WTC11 (cell line): ENCODE measurements at places on chromosomes 3 and 15.

GRCh38 chr3:192719964-192720363, 7.4 kb downstream of the FGF12 start:
- no peak for DNase-seq

DNA sequence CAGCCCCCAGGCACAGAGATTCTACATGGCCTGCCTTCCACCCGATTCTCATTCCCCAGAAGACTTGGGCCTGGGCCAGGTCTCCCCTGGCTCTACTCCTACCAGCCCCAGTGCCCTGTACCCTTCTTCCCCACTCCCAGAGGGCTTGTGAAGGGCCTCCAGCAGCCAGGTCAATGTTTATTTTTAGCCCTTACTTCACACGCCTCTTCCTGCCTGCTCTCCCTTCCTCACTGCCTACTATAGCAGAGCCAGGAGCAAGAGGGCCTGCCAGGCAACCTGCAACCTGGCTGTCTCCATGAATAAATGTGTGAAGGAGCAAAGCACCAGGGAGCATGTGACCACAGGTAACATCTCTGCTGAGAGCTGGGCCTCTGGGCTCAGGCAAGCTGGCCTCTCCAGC, 26.4 kb upstream of the APEH start:
- DNase-seq = no peak

GRCh38 chr3:172154768-172155664, 115.6 kb downstream of the FNDC3B start:
- no peak for DNase-seq

DNA sequence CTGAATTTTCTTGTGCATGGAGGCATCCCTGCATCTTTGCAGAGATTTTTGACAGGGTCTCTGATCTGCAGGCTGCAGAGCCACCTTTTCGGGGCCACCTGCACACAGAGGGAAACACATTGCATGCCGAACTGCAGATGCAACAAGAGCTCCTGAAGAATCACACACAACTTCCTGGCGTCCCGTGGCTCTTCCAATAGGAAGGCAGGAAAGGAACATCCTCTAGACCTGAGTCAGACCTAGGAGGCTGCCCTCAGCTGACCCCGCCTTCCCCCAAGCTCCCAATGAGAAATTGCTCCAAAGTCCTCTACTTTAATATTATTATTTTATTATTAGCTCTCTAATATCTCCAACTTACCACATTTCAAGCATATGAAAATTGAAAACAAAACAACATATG, 213.2 kb upstream of the ARRDC4 start:
- DNase-seq = no peak

GRCh38 chr3:154285221-154285620, 39.1 kb downstream of the DHX36 start:
- no peak for DNase-seq

- DNase-seq = no peak
Observed at GRCh38 chr15:68786753-68787152, 33.9 kb downstream of the ANP32A start.

DNA sequence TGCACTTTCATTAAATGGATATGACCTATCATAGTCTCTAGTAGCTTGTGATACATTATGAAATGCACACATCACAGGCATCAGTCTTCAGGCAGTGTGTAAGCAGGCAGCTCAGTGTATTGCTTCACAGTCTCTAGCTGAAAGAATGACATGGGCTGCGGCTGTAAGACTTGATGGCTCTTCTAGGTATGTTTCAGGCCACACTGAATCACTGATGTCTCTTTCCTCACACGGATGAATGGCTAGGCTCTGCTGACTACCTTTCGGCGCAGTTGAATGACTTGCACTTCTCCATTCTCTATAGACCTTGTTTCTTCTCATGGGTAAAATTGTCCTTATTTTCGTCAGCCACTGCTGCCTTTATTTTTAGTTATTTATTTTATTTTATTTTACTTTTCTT, 15.4 kb downstream of the APH1B start:
- DNase-seq = no peak

DNA sequence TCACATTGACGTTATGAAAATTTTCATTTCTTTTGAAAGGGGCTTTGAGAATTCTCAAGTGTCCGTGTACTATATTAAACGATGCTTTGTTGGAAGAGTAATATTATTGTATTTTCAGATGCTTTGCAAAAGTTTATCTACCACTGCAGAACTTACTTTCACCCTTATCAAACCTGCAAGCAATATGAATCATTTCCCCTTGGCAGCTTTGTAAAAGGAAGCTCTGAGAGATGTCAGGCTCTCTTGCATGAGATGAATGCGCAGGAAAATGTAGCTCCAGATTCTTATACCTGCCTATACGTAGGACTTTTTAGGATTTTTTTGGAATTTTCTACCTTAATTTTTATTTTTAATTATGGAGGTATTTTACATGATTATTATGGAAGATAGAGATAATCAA, 34.5 kb downstream of the GPD1L start:
- DNase-seq = no peak

DNA sequence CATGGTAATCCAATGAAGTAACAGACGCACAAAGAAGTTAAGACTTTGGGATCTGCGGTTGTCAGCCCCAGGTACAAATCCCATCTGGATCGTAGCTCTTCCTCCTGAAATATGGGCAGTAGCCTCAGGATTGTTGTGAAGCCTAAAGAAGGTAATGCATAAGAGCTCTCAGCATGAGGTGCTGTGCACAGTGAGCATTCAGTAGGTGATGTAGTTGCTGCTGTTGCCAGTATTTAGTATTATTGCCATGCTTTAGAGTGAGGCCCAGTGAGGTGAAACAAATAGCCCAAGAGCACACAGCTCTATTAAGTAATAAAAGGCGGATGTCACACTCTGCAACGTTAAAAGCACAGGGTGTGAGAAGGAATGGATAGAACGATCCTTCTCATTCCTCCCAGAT, 225.7 kb downstream of the GABRG3 start:
- no peak for DNase-seq

DNA sequence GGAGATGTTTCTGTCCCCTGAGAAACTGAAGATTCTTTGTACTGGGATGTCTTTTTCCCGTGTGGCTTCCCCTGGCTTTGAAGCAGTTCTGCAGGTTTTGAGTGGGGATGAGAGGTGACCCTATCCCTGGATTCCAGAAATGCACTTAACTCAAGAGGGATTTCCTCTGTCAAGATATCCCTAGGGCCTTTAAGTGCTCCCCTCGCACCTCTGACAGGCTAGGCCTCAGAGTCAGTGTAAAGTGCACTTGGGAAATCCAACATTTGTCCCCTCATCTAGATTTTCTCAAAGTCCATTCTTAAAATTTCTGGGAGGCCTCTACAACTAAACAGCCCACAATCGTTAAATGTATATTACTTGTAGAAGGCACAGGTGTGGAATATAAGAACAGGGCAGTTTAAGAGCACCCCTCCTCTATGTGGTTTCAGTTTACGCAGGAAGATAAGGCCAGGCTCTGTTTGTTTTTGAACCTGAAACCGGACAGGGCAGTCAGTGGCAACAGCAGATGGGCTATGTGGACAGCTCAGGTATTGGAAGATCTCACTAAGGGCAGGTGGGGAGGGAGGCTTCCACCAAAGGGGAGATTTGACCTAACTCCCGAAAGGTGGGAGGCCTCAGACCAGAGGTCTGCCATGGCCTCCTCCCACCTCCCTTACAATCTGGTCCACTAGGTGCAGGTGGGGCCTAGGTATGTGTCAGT, 4.8 kb downstream of the C3orf52 start:
- DNase-seq = no peak

DNA sequence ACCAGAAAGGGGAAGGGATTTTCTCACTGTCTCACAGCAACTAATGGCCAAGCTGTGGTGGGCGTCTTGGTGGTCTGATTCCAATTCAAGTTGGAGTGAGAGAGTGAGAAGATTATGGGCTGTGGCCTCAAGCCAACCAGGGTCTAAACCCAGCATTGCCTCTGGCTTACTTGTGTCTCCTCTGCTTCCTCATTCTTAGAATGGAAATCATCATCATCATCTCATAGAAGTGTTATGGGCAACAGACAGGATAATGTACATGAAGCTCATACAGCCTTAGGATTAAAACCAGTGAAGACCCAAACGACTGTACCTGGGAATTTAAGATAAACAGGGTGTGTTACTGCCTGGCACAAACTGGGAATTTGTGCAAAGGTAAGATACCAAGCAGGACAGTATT, 29.1 kb upstream of the IREB2 start:
- no peak for DNase-seq

- no peak for DNase-seq
Observed at GRCh38 chr3:65894679-65895453, 143.9 kb downstream of the MAGI1 start.

DNA sequence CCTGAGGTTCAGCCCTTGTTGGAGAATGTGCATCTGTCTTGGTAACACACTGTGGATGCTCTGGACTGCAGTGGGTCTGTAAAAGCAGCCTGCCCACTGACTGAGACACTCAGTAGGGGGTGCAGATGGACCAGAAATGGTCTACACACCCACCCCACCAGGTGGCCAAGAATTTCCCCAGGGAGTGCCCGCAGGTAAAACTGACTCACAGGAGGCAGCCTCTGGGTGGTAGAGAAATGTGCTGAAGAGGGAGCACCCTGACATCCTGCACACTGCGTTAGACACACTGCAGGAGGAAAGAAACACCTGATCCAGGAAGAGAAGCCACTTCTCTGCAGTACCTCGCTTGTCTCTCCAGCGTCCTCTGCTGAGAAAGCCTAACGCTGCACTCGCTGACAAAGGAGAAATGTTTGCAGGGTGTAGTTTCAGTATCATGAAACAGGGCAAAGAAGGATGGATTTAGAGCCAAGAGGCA, 109.5 kb upstream of the ABHD17C start:
- DNase-seq = peak; percentile 28
